ENCODE measurements at places on chromosomes 6 and 20.

DNA sequence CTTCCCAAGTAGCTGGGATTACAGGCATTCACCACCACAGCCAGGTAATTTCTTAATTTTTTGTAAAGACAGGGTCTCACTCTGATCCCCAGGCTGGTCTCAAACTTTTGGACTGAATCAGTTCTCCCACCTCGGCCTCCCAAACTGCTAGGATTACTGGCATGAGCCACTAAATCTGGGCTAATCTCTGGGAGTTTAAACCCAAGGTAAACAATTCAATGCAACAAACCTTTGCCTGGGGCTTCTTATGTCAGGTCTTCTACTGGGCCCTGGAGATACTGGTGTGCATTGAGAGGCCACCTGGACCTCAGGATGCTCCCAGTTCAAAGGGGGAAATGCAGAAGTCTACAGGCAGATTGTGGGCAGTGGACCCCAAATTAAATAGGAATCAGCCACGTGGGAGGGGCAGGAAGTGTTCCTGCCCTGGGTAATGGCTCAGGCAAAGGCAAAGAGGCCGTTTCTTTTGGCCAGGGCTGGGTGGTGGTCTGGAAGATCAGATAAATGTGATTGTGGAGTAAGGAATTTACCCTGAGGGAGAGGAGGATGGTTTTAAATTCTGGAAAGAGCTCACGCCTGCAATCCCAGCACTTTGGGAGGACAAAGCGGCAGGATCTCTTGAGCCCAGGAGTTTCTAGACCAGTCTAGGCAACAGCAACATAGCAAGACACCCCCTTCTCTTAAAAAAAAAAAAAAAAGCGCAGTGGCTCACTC, 1.3 kb upstream of the MYBL2 start:
- no peak for DNase-seq

- DNase-seq: no peak
These were observed 31.3 kb upstream of the CHD6 start for GRCh38 chr20:41649489-41649888.

DNA sequence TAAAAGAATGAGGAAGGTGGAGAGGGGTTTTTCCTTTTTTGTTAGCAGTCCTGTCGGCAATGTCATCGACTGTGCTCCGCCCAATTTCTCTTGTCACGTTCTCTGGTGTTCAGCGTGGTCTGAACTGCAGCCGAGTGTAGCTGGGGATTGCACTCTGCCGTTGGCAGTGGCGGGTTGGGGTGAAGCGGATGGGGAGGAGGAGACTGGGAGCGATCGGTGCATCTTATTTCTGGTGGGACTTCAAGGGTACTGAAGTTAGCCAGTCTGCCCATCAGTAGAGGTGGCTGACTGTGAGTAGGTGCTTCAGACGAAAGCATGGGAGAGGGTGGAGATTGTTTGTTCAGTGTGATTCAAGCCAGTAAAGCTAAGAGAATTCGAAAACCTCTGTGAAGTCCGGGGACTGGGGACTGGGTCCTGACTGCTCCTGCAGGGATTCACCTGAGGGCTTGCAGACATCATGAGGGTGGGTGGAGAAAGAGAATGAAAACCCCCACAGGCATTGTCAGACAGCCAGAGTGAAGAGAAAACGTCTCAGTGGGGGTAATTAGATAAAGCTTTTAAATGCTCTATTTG, 5.1 kb downstream of the RREB1 start:
- DNase-seq: no peak

GRCh38 chr6:109345986-109346385, 36.3 kb downstream of the CD164 start:
- no peak for DNase-seq

DNA sequence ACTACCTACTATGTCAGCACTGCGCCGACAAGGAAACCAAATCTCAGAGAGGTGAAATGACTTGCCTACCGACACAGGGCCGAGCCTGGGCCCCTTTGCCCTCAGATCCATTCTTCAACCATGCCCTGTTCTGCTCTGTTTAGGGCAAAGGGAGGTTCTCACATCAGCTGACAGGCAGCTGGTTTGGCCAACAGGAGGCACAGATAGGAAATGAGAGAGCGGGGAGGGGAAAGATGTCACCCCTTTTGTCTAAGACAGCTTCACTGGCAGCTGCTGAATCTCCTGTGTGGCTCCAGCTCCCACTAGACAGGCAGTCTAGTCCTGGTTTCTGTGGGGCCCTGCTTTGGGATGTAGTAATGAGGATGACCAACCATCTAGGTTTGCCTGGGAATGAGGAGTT, 158.7 kb downstream of the TMEM200A start:
- no peak for DNase-seq
